ENCODE measurements at places on chromosomes 12 and 14.
A peak's percentile ranks its signal among the peaks of the same experiment; 100 is the strongest.

GRCh38 chr12:48980953-48981756 is 3.0 kb downstream of the WNT1 start:
- DNase-seq, result peak; percentile 47

- no peak for DNase-seq
Measured at GRCh38 chr12:113519464-113520307, 48.0 kb upstream of the LHX5 start.

- no peak for DNase-seq
Measured at GRCh38 chr12:9646794-9647781, 22.4 kb upstream of the CLEC2D start.

- no peak for DNase-seq
Measured at GRCh38 chr14:34826661-34827060, 48.5 kb downstream of the BAZ1A start.

DNA sequence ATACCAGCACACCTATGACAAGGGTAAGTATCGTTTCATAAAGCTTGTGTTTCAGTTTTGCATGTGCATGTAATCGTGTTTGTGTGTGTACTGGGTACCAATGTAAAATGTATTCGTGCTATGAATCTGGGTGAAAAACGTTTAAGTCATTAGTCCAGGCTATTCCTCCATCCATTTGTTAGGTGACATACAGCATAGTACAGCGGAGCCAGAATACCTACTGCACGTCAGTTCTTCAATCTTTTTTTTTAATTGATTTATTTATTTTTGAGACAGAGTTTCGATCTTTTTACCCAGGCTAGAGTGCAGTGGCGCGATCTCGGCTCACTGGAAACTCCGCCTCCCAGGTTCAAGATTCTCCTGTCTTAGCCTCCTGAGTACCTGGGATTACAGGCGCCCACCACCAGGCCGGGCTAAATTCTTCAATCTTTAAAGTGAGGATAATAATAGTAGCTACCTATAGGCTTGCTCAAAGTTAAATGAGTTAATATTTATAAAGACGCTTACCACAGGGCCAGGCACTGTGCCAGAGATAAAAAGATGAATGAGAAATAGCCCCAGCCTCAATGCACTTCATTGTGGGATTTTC is 661 bp upstream of the RPS26 start:
- no peak for DNase-seq

DNA sequence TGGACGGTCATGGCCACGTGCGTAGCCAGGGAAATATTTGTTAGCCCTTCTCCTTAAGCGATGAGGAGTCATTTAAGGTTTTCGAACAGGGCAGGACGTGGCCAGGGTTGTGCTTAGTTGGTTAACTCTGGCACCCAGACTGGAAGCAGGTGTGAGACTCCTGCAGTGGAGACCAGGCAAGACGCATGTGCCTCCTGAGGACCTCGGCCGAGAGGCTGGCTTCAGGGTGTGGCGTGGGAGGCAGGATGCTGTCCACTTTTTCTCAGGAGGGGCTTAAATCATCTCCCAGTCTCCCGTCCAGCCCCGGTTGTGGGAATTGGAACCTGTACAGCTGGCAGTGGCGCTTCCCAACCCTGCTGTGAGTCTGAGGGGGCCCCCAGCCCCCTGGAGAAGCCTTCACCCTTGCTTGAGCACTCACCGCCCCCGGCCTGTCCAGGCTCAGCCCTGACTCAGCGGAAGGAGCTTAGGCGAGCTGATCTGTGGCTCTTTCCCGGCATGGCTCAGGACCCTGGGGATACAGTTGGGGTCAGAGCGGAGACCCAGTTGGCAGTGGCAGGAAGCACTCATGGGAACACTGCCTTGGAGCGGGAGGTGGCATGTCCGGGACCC is 46.3 kb upstream of the TSPAN9 start:
- no peak for DNase-seq

All from activated T-cell treated with anti-CD3 and anti-CD28 coated beads, Interleukin-2, amount 50 U/mL, for 72 hours (primary cell).